ENCODE measurements at places on chromosomes 7 and 10.

GRCh38 chr7:40095230-40095629, 39.2 kb downstream of the MPLKIP start:
- no peak for DNase-seq

DNA sequence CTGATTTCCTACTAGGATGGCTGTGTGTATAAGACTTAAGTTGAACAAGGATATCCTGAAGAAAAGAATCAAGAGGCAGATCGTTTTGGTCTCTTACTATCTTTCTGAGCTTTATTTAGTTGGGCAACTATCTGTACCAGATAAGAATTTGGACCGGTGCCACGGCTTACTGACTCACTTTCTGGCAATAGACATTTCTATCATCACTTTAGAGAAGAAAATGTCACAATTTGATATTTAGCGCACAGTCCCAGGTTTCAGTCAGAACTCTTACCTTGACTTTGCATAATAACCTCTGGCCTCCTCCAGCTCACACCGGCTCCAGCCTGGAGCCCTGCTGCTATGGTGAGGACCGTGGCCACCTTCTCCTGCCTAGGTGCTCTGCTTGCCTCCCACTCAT, 218.2 kb upstream of the MDFIC start:
- no peak for DNase-seq

DNA sequence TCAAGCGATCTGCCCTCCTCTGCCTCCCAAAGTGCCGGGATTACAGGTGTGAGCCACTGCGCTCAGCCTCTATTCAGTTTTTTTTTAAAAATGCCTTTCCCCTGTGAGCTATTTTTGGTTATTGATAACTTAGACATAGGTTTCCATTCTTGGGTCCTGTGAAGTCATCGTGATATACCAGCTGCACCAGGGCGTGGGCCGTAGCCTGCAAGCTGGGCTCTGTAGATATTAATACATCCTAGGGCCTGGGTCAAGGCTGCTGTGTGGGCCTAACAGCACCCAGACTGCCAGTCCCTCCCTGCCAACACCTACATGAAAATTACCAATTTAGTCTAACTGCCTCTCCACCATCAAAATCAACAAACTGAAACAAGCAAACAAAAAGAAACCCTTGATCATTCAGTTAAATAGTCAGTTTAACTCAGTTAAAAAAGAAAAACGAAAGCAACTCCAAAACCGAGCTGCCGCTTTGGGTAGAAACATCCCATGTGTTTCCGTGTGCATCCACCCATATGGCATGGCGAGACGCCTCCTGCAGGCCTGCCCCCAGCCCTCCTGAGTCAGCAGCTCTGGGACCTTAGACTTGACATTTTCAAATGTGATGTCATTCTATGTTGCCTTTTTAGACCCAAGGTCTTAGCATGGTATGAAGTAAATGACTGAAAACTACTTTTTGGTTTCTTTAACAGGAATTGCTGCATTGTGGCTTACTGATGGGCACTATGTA, 330.2 kb downstream of the GLRX3 start:
- DNase-seq, result no peak

DNA sequence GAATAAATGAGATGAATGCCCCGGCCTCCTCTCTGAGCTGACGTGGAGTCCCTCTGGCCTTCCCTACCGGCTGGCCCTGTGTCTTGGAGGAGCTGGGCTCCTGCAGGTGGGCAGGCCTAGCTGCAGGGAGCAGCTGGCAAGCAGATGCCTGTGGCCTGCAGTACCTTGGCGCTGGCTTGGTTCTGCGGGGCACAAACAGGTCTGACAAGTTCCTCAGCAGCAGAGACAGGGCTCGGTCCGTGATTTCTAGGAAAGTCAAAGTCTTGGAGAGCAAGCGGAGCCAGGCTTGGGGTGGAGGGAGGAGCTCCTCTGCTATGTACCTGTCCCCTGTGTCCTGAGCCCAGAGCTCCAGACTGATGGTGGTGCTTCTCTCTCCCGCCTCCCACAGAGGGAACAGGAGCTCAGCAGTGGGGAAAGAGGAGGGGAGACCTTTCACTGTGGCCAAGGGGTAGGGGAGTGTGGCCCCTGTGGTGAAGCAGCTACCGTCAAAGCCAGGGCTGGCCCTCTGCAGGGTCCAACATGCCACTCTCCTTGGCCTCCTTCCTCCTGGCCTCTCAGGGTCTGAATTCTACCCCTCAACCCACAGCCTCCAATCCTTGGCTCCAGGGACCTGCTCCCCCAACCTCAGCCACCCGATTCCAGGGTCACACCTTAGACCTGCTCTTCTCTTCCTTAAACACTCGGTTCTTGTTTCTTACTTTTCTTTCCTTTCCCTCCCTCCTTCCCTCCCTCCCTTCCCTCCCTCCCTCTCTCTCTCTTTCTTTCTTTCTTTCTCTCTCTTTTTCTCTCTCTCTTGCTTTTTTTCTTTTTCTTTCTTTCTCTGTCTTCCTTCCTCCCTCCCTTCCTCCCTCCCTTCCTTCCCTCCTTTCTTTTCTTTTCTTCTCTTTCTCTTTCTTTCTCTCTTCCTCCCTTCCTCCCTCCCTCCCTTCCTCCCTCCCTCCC, 20.1 kb downstream of the MYL10 start:
- DNase-seq, result peak; percentile 66

DNA sequence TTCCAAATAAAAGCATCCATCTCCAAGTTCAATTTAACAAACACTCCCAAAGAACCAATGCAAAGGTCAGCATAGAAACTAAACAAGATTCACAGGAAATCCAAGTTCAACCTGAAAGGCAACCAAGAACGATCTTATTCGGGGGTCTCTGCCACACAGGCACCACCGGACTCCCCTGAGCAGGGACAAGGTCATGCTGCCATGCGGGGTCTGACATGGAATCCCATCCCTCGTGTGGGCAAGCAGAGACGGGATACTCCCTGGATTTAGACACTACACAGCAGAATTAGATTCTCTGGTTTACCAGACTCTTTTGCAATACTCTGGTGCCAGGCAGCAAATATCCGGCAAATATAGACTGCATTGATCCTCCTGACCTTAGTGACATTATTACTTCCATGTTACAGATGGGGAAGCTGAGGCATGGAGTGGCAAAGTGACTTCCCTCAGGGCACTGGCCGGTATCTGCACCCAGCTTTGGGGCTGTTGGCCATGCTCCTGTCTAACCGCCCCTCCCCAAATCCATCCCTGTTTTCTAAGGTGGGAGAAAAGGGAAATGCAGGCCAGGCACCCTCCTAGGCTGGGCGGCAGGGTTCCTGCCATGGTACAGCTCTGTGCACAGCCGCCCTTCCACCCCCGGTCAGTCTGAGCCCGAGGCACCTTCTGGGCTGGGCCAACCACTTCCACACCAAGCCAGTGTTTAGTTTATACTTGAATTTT, 111.8 kb downstream of the VIPR2 start:
- DNase-seq, result no peak

GRCh38 chr7:152663148-152663740, 12.7 kb downstream of the XRCC2 start:
- DNase-seq, result no peak

- no peak for DNase-seq
Measured at GRCh38 chr7:135938563-135938962, 38.6 kb downstream of the MTPN start.

GRCh38 chr7:1109581-1110310, 21.8 kb downstream of the GPER1 start:
- no peak for DNase-seq

- no peak for DNase-seq
Measured at GRCh38 chr10:48476279-48476982, 128.4 kb downstream of the ARHGAP22 start.

DNA sequence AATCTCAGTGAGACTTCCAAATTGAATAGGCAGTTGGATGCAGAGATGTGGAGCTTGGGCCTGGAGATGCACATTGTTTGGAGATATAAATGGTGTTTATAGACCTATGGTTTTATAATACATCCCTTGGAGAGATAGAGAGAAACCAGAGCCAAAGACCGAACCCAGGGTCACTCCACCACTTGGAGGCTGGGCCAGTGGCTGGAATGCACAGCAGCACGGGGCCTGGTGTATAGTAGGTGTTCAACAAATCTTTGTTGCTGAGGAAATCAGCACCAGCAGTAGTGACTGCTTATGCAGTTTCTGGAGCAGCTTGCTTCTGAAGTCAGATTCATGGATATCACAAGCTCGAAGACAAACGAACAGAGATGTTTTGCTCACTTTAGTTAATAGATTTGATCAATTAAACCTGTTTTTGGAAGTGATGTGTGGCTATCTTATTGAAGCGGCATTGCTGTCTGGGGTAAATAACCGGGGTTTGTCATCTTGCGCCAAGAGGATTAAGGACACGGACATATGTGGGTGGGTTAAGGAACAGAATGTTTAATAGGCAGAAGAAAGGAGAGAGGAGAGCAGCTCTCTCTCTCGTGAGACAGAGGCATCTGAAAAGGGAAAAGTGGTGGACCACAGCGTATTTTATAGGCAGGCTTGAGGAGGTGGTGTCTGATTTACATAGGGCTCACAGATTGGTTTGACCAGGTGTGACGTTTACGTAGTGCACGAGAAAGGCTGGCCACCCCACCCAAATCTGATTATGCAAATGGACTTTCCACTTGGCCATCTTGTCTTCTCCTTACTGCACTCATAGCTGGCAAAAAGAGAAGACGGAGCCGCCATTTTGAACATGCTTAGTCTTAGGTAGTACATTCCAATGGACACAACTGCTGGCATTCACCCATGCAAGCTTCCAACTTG, 11.1 kb downstream of the RBP4 start:
- no peak for DNase-seq

DNA sequence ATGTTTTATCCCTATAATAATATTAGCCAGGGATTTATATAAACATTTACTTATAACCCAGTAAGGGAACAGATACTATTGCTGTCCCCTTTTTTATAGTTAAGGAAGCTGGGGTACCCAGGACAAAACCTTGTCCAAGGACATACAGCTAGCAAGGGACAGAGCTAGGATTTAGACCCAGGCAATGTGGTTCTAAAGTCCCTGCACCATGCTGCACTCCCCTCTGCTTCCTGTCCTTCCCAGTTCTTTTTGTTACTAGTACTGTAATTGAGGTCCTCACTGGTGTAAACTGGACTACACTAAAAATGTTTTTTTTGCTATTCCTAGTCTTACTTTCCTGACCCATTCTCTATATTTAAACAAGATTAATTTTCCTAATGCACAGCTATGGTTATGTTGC, 16.6 kb downstream of the KLHDC10 start:
- DNase-seq, result no peak

DNA sequence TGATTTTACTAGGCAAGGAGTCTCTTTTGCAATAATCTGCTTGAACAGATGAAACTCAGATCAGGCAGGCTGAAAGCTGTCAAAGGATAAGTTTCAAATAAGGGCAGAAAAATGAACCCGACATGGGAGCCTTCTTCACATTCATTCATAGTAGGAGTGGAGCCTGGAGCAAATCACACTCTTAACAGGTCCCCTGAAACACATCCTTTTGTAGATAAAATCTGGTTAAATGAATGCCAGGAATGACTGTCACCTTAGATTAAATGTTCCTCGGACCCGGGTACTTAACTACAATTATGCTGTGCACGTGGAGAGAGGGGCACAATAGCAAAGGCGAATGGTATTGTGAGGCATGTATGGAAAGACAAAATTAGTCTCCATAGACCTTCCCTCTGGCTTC, 344.7 kb upstream of the LRGUK start:
- DNase-seq, result no peak

- DNase-seq, result no peak
Measured at GRCh38 chr7:99061001-99061776, 82.7 kb downstream of the SMURF1 start.

GRCh38 chr7:37061849-37062559, 337.7 kb upstream of the AOAH start:
- DNase-seq, result no peak

- no peak for DNase-seq
Measured at GRCh38 chr7:111511845-111512244, 50.4 kb downstream of the IMMP2L start.

GRCh38 chr10:1452777-1453176, 284.5 kb downstream of the ADARB2 start:
- no peak for DNase-seq

DNA sequence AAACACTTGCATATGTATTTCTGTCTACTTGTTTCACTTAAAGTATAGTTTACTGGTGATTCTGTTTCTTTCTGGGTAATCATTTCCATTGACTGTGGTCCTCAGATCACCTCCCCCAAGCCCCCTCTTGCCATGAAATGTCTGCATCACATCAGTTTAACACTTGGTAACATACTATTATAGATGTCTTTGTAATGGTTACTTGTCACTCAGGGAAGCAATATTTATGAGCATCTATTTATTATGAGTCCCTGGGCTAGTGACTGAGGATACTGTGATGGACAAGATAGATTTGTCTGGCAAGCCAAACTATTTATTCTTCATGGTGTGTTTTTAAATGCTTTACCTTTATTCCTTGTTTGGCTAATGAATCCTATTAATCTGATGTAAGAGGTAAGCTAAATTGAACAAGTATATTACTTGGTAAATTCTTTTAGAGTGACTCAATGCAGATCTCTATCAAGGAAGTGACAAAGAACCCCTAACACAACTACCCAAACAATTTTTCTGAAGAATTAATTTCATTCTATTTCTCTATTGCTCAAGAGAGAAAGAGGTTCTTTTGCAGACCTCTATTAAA, 270.9 kb downstream of the RELN start:
- no peak for DNase-seq

DNA sequence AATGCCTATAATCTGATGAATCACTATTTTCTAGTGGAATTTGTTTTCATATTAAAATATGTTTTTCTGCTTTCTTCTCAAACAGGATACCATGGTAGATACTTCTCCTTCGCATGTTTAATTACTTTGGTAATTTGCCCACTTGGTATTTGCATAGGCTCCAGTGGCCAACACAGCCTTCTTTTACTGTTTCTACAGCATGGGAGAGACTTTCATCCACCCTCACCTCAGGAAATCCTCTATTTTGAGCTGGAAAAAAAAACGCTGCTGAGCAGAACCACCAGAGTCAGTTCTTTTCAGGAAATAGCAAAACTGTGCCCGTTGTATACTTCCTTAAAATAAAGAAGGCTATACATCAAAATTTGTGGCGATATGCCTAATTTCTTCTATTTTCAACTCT, 213.3 kb downstream of the MDFIC start:
- DNase-seq, result no peak

- DNase-seq, result no peak
Measured at GRCh38 chr7:65230231-65230630, 143.4 kb upstream of the ZNF92 start.

- no peak for DNase-seq
Measured at GRCh38 chr7:152975076-152975475, 215.5 kb downstream of the ACTR3B start.

- DNase-seq, result peak; percentile 22
Measured at GRCh38 chr10:7354330-7355047, 56.3 kb downstream of the SFMBT2 start.

- peak; percentile 30 for DNase-seq
Measured at GRCh38 chr7:132386201-132386681, 190.0 kb downstream of the PLXNA4 start.
